Stimulated activated CD4-positive, alpha-beta T cell treated with anti-CD3 and anti-CD28 coated beads, Interleukin-1b, Interleukin-23, amount 100 ng/mL, for 48 hours (primary cell): ENCODE measurements at places on chromosomes 5 and 9.

DNA sequence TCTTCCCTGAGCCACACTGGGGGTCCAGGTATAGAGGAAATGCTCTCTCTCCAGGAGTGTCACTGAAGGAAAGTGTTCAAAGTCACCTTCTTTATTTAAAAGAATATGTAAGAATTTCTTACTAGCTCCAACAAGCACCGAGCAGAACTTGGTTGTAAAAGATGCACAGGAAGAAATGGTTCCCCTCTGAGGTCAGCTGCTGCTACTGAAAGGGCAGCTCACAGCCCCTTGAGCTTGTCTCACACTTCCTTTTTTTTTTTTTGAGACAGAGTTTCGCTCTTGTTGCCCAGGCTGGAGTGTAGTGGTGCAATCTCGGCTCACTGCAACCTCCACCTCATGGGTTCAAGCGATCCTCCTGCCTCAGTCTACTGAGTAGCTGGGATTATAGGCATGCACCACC lies 77.2 kb downstream of the PRRT1B start:
- DNase-seq: no peak

GRCh38 chr9:93619272-93619775 lies 42.9 kb downstream of the PHF2 start:
- DNase-seq: no peak

GRCh38 chr5:132017738-132018625 lies 6.5 kb upstream of the ACSL6 start:
- DNase-seq: no peak

DNA sequence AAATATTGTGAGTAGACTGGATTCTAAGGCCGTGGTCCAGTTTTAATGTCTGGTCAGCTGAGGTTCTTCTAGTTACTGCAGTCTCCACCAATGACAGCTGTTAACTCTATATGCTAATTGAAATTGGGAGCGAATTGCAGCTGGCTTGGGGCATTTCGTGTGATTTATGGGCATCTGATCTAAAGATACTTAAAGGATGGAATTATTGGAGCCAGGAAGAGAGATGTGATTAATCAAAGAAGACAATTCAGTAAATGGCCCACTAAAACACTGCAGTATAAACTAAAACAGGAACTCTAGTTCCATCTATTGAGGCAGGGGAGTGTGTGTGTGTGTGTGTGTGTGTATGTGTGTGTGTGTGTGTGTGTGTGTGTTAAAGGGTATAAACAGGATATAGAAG lies 157.5 kb upstream of the IQGAP2 start:
- no peak for DNase-seq

- no peak for DNase-seq
Observed at GRCh38 chr5:57576317-57576716, 93.7 kb upstream of the ACTBL2 start.

GRCh38 chr5:131163276-131164119 lies 1.6 kb downstream of the HINT1 start:
- no peak for DNase-seq
